ENCODE measurements at places on chromosomes 7 and 10.

GRCh38 chr7:42253316-42253715 is 16.3 kb upstream of the GLI3 start:
- no peak for DNase-seq

DNA sequence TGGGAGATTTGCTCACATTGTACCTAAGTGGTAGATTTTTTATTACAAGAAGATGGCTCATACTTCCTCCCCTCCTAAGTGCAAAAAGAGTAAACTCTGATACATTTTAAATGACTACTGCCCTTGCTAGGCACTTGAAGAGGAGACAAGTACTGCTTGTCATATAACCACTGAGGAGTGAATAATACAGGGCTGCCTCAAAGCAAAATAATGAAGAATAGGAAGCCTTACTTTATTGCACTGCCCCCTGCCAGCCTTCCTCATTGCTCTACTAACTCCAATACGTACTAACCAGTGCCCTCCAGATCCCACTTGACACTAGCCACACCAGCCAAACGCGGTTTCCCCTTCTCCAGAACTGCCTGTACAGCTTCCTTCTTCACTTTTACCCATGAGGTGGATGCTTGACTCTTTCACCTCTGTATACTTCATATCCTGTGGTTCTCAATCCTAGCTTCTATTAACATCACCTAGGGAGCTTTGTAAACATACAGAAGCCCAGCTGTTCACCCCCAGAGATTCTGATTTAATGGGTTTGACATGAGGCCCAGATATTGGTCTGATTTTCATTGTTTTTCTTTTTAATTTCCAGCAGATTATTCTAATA is 11.7 kb upstream of the MTERF1 start:
- DNase-seq = no peak

DNA sequence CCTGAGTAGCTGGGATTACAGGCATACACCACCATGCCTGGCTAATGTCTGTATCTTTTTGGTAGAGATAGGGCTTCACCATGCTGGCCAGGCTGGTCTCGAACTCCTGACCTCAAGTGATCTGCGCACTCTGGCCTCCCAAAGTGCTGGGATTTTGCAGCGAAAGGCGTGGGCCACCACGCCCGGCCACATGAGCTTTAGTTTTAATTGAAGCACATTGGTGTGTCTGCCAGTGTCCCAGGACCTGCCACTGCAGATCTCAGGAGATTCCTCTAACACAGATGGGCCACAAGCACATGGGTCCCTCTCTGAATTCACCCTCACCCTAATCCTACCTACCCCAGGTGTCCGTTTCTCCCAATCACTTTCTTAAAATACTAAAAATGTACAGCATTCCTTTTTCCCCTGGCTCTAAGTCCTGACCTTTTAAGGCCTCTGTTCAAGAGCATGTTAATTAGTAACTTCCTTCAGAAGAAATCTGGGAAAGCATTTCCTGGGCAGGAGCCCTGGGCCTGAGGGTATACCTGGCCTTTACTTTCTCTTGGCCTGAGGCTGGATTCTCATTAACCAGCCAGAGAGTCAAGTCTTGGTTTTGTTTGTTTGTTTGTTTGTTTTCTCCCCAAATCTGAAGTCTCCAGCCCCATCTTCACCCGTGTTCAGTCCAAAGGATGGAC is 82.6 kb downstream of the PRPF18 start:
- DNase-seq = no peak

GRCh38 chr7:137423321-137423720 is 79.8 kb upstream of the PTN start:
- no peak for DNase-seq

GRCh38 chr10:10138685-10139084 is 879.0 kb upstream of the CELF2 start:
- no peak for DNase-seq

DNA sequence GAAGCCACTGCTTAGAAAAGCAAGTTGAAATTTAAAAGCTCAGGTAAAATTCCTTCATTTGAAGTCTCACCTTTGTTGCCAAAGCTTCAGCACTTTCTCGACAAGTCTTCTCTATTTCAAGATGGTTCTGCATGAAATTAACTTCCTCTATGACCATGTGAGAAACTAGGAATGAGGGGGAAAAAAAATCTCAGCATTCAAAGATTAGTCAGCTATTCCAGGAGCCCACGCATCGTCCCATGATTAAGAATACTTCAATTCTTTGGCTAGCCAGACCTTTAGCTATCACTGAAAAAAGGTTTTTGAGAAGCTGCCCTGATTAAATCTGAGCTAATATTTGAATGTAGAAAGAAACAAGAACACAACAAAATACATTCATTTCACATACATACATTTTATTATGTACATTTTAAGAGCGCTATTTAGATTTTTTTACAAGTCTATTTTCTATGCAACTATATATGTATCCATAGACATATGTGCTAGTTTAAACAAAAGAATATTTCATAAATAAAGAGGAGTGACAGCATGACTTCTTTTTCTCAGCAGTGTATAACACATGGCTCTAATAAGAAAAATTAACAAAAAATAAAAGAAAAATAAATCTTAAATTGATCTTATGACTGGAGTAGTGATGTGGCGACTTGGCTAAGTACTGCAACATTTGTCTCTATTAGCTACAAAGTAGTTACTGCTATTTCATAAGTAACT is 44.8 kb downstream of the SHTN1 start:
- no peak for DNase-seq

GRCh38 chr10:30993155-30993554 is 38.5 kb downstream of the ZNF438 start:
- no peak for DNase-seq

GRCh38 chr10:43857206-43857930 is 208.7 kb upstream of the ZNF32 start:
- DNase-seq = no peak

DNA sequence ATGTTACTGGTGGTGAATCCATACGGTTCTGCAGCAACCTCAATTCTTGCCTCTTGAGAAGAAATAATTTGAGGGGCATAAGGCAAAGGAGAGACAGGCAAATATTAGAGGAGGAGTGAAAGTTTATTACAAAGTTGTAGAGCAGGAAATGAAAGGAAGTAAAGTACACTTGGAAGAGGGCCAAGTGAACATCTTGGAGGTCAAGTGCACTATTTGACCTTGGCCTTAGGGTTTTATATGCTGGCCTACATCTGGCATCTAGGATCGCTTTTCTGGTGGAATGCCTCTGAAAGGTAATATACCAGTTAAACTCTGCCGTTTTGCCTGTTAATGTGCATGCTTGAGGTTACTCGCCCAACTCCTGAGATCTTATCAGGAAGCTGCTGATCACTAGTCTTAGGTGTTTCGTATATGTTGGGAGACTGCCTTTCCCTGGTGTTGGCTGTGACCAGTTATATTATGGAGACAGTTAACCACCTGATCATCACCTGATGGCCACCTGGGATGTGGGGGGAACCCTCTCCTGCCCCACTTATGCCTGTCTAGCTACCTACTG is 66.1 kb upstream of the CYP2C18 start:
- no peak for DNase-seq

DNA sequence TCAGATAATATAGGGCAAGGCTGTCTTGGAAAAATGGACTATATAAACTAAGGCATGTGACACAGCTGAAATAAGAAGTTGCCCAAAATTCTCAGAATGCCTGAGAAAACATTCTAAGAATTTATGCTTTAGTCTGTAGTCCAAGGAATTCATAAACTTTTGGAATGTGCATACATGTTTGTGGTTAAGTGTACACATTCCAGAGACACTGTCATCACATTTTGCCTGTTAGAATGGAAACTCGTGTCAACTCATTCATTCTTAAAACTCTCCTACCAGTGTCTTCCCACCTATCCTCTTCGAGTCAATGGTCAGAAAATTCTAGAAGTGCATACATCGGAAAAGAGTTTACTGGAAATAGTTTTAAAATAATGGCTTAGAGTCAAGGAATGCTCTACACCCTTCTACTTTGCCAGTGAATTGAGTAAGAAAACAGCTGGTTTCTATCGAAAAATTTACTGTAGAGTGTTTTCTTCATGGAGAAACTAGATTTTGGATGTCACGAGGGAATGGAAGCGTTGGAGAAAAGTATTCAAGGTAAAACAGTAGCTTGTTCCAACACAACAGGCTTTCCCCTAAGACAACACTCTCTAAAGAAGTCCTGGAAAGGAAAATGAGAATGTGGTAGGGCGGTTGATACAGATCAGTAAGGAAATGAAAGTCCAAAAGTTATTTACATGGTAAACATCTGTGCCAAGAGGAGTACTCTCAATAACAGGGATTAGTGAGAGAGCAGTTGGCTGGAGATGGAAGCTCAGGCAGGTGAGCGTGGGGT is 1177.6 kb upstream of the C7orf33 start:
- no peak for DNase-seq

- no peak for DNase-seq
Observed at GRCh38 chr7:70415179-70415972, 716.6 kb upstream of the GALNT17 start.

DNA sequence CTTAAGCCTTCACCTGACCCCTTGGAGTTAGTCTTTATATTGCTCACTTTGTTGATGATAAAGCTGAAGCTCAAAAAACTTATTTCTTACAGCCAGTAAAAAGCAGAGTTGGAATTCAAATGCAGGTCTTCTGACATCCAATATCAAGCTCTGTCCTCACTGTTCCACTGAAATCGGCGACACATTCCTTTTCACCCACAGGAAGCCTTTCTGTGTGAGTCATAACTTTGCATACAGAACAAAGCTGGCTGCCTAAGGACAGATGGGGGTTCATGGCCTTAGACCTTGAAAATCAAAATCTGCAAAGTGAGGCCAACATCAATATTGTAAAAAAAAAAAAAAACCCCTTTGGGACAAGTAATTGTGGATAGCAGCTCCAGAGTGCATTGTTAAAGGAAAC is 21.8 kb upstream of the AKR1B1 start:
- DNase-seq = no peak

DNA sequence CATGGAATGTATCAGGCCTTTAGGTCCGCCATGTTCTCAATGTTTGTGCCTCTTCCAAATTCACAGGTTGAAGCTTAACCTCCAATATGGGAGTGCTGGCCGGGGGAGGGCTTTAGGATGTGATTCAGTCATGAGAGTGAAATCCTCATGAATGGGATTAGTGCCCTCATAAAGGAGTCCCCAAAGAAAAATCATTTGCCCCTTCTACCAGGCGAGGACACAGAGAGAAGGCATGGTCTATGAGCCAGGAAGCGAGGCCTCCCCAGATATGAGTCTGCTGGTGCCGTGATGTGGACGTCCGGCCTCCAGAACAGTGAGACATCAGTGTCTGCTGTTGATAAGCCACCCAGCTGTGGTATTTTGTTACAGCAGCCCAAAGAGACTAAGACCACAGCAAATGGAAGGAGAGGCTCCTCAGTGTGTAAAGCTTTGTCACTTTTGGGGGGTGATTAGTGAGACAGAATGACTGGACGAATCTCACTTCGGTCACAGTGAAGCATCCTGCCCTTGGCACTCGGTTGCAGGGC is 231.3 kb upstream of the KLF6 start:
- no peak for DNase-seq

DNA sequence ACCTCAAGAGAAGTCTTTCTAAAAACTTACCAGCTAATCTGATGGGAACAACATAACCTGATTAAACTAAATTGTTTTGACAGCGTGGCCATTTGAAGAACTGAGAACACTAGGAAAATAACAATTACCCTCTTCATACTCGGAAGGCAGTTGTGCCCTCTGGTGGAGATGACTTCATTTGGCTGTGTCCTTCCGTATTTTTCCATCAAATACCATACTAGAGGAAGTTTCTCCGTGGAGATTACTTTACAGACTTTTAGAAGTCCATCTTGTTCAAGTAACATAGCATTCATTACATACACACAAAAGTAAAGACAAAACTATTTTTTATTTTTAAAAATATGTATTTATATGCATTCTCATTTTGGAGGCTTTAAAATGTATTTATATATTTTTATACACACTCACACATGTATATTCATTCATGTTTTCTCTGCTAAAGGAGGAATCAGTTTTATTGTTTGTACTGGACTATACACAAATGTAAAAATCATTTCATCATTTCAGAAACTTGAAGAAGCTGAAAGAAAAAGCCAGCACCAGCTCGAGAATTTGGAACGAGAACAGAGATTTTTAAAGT is 25.2 kb downstream of the SMNDC1 start:
- peak; percentile 37 for DNase-seq

DNA sequence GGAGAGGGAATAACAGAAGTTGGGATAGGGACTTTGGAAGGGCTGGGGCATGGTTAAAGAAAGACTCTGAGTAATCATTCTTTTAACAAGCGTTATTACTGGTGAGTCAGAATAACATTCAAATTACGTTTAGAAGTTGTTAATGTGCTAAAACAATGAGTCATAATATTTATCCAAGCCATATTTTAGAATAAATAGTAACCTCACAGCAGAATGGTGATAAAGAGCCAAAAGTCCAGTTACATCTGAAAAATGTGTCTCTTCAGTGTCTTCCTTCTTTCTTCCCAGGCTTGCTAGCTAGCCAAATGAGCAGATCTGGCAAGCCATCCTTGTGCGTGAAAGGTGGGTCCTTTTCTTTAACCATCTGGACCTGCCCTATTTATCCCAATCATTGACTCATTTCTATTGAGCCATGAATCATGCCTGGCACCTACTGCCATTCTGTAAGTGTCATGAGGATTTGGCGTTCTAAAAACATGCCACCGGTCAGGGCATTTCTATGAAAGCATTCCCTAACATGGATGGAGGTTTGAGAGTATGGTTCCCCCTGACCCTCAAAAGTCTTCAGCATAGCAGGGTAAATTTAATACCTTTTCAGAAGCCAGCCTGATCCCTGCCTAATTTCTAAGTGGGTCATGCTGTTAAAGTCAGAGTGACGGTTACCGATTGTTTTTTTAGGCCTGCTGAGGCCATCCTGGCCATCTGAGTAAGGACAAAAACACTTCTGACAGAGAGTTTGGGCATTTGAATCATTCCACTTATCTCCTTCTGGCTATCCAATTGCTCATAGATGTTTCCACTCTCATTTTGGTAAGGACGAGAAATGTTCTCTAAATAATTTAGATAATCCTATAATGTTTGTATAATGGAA is 26.9 kb downstream of the MYPN start:
- peak; percentile 14 for DNase-seq

DNA sequence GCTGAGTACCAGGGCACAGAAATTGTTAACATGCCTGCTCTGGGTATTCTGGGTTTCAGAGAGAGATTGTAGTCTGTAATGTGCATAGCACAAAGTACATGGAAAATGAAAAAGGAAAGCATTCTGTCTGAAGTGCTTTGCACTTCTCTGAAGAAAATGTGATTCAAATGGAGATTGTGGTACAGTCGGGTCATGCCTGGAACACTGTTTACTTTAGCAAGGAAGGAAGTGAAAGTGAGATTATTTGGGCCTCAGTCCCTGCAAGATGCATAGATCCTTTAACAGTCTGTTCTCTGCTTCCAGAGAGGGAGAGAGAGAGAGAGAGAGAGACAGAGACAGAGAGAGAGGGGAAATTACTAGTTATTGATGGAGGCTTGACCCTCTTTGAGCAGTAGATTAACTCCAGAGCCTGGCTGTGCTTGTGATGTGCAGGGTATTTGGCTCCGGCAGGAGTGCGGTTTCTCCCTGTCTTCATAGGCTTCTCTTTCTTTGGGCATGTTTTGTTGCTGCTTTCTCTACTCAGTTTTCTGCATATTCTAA is 5.4 kb downstream of the VWC2 start:
- DNase-seq = no peak

GRCh38 chr7:155489158-155489840 is 31.4 kb downstream of the EN2 start:
- no peak for DNase-seq

- no peak for DNase-seq
Observed at GRCh38 chr7:98618786-98619185, 1.7 kb downstream of the NPTX2 start.

GRCh38 chr7:3730276-3730675 is 429.2 kb downstream of the SDK1 start:
- no peak for DNase-seq

- no peak for DNase-seq
Observed at GRCh38 chr7:139249179-139249810, 18.3 kb downstream of the UBN2 start.
